ENCODE measurements at places on chromosomes 16 and 17.

GRCh38 chr16:27241658-27242057, 26.9 kb downstream of the NSMCE1 start:
- DNase-seq: no peak

- DNase-seq: no peak
Observed at GRCh38 chr16:29811896-29812665, at the start of gene PRRT2. TSS of gene PRRT2 (plus strand) at chr16:29812193. CDS start at chr16:29813055, 862 bp downstream.

DNA sequence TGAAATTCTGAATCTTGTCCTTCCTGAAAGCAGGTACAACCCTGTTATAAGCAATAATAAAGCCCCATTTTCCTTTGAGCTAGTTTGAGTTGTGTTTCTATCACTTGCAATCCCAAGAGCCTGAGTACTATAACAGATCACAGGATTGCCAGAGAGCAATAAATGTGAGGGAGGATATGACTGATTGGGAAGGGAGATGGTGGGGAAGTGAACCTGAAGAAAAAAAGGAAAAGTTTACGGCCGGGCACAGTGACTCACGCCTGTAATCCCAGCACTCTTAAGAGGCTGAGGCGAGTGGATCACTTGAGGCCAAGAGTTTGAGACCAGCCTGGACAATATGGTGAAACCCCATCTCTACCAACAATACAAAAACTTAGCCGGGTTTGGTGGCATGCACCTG, 80.4 kb downstream of the COX10 start:
- DNase-seq: no peak

GRCh38 chr16:8127070-8127469, 463.2 kb downstream of the TMEM114 start:
- DNase-seq: no peak

GRCh38 chr16:73405851-73406250, 357.9 kb upstream of the ZFHX3 start:
- no peak for DNase-seq

GRCh38 chr17:8038954-8039610, at the start of gene ALOX15B:
TSS of gene ALOX15B (plus strand) at chr17:8039059. CDS start at chr17:8039156, 97 bp downstream.
- peak; percentile 58 for DNase-seq
